Fibroblast of mammary gland (primary cell): ENCODE measurements at places on chromosomes 1 and 21.

- DNase-seq, result peak; percentile 79
These were observed 978 bp downstream of the PRDM15 start for GRCh38 chr21:41877901-41878830.

DNA sequence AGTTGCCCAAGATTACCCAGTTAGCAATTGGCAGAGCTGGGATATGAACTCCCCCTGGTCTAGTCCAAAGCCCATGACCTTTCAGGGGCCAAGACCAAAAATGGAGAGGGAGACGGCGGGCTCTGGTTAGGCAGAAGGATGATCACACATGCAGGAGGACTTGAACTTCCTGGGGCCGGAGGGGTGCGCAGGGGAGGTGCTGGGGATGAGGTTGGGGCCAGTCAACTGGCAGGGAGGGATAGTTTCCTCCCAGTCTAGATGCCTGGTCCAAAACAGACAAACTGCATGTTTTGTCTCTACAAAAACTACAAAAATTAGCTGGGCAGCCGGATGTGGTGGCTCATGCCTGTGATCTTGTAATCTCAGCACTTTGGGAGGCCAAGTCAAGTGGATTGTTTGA is 78.1 kb downstream of the NKAIN1 start:
- no peak for DNase-seq

GRCh38 chr21:46557919-46558392 is 46.9 kb downstream of the S100B start:
- DNase-seq, result no peak

DNA sequence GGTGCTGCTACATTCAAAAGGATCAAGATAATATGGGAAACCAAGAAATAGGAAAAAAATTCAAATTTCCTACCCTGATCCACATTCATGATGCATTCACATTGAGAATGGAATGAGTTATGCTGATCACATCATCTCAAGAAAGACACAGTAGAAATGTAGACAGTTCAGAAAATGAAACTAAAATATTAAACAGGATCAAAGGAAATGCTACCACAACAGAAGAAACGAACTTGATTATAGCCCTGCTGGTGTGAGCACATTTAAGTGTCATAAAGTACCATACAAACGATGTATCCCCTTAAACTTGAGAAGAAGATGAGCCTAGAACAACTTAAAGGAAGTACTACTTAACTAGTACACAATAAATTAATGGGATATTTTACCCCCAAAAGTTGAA is 21.3 kb downstream of the SYDE2 start:
- DNase-seq, result no peak

GRCh38 chr1:115545791-115546733 is 95.7 kb upstream of the VANGL1 start:
- DNase-seq, result peak; percentile 91

- peak; percentile 76 for DNase-seq
These were observed at the start of gene S100A5 for GRCh38 chr1:153540394-153541361. S100A5 (minus strand) TSS chr1:153540934; CDS start chr1:153540191, 743 bp downstream.

GRCh38 chr1:22888320-22889075 is 84.2 kb downstream of the LACTBL1 start:
- peak; percentile 63 for DNase-seq

DNA sequence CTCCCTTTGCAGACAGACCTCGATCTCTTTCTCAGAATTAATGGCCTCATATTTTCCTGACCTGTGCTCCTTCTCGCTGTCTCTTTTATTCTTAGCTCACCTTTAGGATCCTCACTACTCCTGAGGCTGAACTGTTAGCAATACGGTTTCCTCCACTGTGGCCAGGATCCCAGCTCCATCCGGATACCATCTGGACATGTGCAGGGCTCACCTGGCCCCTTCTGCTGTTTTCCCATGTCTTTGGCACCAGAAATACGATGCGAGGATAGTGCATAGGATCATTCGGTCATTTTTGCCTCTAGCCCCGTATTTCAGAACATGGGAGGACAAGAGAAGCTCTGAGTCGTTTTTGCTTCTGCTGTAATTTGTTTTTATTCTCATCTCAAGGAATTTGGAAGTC is 108.5 kb upstream of the KIF26B start:
- DNase-seq, result no peak
